ENCODE measurements at places on chromosomes 7 and 10. TPM values are rescaled to one million over a fixed set of nuclear protein-coding genes. Genes with fewer than 3 reads are reported as not detected.
A peak's percentile ranks its signal among the peaks of the same experiment; 100 is the strongest.

CALD1 gene
- polyA plus RNA-seq: 0.40 TPM

BLNK gene
- 209 TPM for polyA plus RNA-seq

- H3K4me1 ChIP-seq: peaks cover 12% of the 10 kb centered on the region
- H3K4me3 ChIP-seq: no peak overlapping the region
- no peak for DNase-seq
- H3K27me3 ChIP-seq: peaks cover 23% of the 10 kb centered on the region
Measured at GRCh38 chr7:73715648-73716317, 3.7 kb downstream of the STX1A start.

GRCh38 chr10:128065881-128066534 lies 60.2 kb downstream of the MKI67 start:
- peaks cover 18% of the 10 kb centered on the region for H3K36me3 ChIP-seq
- DNase-seq: no peak
- H3K27ac ChIP-seq: peak overlapping the region; percentile 98
- H3K27me3 ChIP-seq: no peaks in the 10 kb centered on the region
- H3K4me1 ChIP-seq: peaks cover 56% of the 10 kb centered on the region

GRCh38 chr7:988963-989529 lies 6.1 kb downstream of the CYP2W1 start:
- no peaks in the 10 kb centered on the region for H3K27me3 ChIP-seq
- H3K4me3 ChIP-seq: no peak overlapping the region
- peaks cover 8% of the 10 kb centered on the region for H3K4me1 ChIP-seq
- no peak for DNase-seq
- no peak overlapping the region for H3K27ac ChIP-seq

- H3K27ac ChIP-seq: no peak overlapping the region
- H3K4me1 ChIP-seq: peaks cover 41% of the 10 kb centered on the region
- peaks cover 23% of the 10 kb centered on the region for H3K36me3 ChIP-seq
- H3K27me3 ChIP-seq: no peaks in the 10 kb centered on the region
- DNase-seq: no peak
Measured at GRCh38 chr7:102320601-102321350, 34.1 kb downstream of the SH2B2 start.

All from naive B cell (primary cell).